MCF 10A (cell line): ENCODE measurements at places on chromosomes 11 and 22.

GRCh38 chr11:7936615-7937014, 4.9 kb downstream of the OR10A3 start:
- peak; percentile 43 for DNase-seq

DNA sequence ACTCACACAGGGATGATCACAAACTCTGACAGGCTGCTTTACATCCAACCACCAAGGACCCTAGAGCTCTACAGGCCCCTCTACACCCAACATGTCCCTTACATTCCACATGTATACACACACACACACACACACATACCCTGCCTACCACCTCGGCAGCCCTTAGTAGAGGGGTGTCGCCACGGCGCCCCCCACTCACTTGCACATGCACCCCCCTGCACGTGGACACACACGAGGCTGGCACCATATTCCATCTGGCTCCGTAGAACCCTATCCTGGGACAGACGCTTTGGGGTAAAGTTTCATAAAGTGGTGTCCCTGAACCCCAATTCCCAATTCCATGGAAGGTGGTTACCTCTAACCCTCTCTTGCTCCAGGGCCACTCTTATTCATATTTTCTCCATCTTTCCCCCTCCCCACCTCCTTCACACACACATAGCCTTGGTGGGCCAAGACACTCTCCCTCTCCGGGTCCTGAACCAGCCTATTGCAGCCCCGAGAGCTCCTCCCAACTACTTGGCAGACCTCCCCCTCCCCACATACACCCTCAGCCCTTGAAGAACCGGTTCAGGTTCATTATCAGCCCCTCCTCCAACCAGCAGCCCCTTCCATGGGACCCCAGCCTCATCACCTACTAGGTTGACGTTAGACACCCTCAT, 809 bp downstream of the PDE2A start:
- DNase-seq = no peak

GRCh38 chr11:16881074-16881709, 133.0 kb downstream of the PLEKHA7 start:
- peak; percentile 84 for DNase-seq

DNA sequence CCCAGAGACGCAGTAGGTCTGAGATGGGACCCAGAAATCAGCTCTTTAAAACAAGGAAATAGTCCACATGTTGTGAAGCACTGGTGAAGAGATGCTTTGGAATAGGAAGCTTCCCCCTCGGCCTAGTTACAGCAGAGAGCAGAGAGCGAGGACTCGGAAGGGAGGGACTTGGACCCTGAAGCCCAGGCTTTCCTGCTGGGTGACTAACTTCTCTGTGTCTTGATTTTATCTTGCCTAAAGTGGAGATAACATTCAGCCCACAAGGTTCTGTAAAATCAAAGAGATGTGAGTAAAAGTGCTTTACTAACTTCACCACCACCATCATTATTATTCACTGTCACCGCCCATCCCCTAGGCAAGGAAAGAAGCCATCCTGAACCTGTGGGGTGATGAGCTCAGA, 58.4 kb downstream of the THAP12 start:
- no peak for DNase-seq

GRCh38 chr11:63961608-63962412, 12.6 kb upstream of the COX8A start:
- no peak for DNase-seq

GRCh38 chr11:69208190-69209037, 52.7 kb downstream of the SMIM38 start:
- no peak for DNase-seq

GRCh38 chr11:35277827-35278226, 138.9 kb downstream of the CD44 start:
- no peak for DNase-seq

DNA sequence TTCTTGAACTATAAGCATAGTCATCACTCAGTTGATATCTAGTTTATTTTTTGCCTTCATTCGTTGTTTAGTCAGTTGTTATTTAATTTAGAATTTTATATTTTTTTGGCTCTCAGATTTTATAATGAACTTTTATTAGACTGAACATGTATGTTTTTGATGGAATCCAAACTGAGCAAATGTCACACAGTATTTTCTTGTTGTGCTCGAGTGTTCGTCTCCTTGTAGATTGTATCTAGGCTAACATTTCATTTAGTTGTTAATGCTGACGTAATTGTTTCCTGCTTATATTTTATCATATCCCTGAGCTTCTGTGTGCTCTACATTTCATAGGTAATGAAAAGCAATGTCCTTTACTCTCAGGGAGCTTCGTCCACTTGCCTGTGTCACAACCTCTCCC, 286.2 kb downstream of the TMEM135 start:
- no peak for DNase-seq

GRCh38 chr11:70435765-70436500, 37.6 kb downstream of the CTTN start:
- no peak for DNase-seq

- DNase-seq = no peak
Measured at GRCh38 chr11:47750725-47751124, 16.4 kb downstream of the FNBP4 start.

GRCh38 chr22:38531251-38531938, 25.3 kb upstream of the DDX17 start:
- DNase-seq = no peak

GRCh38 chr22:30870451-30871345, 97.9 kb downstream of the MORC2 start:
- DNase-seq = no peak

GRCh38 chr11:104968856-104969776, 742 bp upstream of the CASP4 start:
- DNase-seq = no peak

GRCh38 chr11:68206211-68206610, 6.9 kb downstream of the KMT5B start:
- peak; percentile 73 for DNase-seq

- no peak for DNase-seq
Measured at GRCh38 chr22:49856343-49856742, 2.7 kb downstream of the ZBED4 start.

GRCh38 chr22:27769012-27769411, 32.5 kb downstream of the MN1 start:
- DNase-seq = no peak

DNA sequence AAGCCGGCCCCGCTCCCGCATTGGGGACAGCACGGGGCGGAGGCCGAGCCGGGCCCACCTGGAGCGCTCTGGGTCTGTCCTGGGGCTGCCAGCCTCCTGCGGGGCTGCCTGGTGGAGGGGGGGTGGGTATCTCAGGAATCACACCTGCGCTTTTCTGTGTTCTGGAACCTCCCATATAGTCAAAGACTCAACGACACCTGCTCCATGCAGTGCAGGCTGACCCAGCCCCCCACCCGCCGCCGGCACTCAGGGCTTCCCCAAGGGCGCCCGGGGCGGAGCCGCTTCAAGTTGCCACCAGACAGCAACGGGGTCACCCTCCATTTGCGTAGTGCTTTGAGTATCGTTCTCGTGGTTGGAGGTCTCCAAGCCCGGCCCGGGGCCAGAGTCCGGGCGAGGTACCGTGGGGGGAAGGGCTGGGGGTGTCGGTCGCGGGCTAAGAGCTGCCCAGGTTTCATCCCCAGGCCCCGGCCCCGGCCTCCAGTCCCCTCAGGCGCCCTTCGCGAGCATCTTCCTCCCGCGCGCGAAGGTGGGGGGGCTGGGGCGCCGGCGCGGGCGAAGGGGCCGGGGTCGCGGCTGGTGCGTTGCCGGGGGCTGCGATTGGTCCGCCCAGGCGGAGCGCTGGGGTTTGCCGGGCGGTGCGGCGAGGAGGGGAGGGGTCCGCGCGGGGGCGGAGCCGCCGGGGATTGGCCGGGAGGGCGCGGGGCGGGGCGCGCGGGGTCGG, 6.6 kb downstream of the TSPAN4 start:
- no peak for DNase-seq

DNA sequence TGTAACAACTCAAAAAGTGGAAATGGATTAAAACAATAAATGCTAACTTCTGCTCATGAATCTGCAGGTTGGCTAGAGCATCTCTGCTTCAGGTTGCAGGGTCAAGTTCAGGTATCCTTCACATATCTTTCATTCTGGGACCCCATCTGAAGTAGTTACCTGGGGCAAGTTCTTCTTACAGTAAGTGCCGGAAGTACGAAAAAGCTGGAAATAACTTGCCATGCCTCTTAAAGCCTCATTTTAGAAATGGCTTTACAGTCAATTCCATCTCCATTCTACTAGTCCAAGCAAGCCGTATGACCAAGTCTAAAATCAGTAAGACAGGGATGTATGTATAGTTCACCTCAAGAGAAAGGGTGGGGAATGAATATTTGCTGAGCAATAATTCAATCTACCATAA, 93.7 kb downstream of the FCHSD2 start:
- no peak for DNase-seq

- no peak for DNase-seq
Measured at GRCh38 chr11:35963911-35964310, 20.0 kb downstream of the LDLRAD3 start.

GRCh38 chr11:7545611-7546010, 31.8 kb downstream of the PPFIBP2 start:
- no peak for DNase-seq

DNA sequence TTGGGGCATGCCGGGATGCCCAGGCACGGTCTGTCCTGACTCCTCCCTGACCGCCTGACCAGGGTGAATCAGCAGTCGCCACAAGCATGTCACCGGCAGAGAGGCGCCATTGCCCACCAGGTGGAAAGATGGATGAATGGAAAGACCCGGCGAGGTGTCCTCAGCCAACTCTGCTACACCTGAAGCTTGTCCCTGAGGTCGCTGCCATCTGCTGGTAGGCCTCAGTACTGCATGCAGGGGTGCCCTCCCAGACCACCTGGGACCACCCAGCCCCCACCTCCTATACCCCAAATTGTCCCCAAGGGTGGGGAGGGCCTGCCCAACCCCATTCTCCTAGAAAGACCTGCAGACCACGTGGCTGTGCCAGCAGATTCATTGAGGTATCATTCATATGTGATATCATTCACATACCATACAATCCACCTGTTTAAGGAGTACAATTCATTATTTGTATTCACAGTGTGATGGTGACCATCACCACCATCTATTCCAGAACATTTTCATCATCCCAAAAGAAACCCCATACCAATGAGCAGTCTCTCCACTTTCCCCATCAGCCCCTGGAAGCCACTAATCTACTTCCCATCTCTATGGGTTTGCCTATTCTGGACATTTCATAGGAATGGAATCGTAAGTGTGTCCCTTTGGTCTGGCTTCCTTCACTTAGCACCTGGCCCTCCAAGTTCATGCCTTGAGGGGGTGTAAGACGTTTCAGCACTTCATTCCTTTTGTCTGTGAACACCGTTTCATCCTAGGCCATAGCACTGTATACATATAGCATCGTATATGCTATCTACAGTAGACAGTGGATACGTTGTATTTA, 17.5 kb downstream of the FGF3 start:
- peak; percentile 19 for DNase-seq

- no peak for DNase-seq
Measured at GRCh38 chr11:16110886-16111285, 245.5 kb downstream of the SOX6 start.

DNA sequence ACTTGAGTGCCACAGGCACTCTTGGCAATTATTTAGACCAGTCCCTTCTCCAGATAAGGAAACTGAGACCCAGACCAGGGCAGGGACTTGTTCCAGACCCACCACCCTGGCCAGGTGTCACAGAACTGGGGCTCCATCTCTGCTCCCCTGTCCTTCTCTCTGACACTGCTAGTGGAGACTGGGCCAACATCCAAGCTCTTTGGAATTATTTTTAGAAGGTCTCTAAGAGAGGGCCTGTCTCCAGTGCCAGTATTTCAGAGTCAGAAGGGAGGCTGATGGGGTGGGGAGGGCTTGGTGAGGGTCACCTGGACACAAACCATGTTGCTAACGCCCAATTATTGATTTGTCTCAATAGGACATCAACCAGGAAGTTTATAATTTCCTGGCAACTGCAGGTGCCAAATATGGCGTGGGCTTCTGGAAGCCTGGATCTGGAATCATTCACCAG, 32.7 kb downstream of the POLR3H start:
- no peak for DNase-seq

- no peak for DNase-seq
Measured at GRCh38 chr11:44199816-44200215, 104.3 kb downstream of the EXT2 start.

- no peak for DNase-seq
Measured at GRCh38 chr22:25402160-25402500, 162.3 kb upstream of the GRK3 start.

- no peak for DNase-seq
Measured at GRCh38 chr11:88478136-88478815, 140.7 kb upstream of the CTSC start.

GRCh38 chr11:99519095-99519494, 498.3 kb downstream of the CNTN5 start:
- no peak for DNase-seq

DNA sequence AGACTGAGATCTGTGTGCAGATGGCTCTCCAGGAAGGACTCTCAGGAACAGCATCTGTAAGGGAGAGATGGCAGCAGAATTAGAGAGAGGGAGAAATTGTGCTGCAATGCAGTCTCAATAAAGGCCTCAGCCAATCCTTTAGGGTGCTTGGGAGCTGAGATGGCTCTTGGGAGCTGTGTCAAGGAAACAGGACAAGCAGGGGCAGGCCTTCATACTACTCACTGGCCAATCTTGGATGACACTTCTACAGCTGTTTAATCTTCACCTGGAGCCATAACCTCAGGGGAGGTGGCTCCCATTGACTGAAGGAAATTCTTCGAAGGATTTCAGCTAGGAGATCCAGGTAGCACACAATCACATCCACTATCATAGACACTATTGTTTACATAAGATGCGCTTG, 10.0 kb downstream of the OR5B21 start:
- no peak for DNase-seq

DNA sequence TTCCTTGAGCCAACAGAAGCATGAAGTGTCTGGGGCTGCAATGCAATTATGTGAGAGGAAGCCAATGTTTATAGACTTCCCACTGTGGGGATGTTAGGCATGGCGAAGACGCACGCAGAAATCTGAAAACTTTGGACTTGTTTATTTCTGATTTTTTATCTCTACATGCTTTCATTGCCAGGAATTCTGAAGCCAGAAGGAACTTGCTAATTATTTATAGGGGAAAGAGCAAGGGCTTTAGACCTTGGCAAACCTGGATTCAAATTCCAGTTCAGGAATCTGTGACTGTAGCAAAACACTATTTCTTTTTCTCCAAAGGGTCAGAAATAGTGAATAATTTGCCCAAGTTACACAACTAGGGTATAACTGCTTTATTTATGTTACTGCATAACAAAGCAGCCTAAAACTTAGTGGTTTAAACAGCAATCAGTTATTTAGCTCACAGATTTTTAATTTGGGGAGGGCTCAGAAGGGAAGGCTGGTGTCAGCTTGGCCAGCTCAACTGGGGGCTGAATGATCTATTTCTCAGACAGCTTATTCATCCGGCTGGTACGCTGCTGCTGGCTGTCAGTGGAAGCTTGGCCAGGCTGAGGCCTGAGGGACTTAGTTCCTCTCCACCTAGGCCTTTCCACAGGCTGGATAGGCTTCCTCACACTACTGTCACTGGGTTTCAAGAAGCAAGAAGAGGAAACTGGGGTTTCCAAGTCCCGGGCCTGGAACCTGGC, 1.9 kb upstream of the OR6Q1 start:
- DNase-seq = no peak

- peak; percentile 44 for DNase-seq
Measured at GRCh38 chr11:21511835-21512440, 680.9 kb upstream of the ANO5 start.

- DNase-seq = no peak
Measured at GRCh38 chr11:64409707-64410403, 50.9 kb downstream of the RPS6KA4 start.
